ENCODE measurements at places on chromosomes 12 and 14.

DNA sequence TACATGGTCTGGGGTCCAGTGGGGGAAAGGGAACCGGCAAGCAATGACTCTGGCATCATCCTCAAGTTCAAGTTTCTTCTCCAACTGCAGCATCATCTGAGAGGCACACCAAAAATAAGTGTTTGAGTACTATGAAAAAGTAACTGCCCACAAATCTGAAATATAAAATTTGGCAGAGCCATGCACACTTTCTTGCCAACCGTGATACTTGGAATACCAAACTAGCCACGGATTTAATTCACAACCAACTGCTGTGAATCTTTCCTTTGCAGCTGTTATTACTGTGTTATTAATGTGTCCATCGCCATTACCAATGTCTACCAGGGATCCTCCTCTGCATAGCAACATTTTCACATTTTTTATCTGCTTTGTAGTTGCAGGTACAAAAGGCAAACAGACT, 74.6 kb downstream of the GXYLT1 start:
- no peak for DNase-seq

- DNase-seq, result no peak
These were observed 81.3 kb downstream of the PPHLN1 start for GRCh38 chr12:42407306-42407705.

DNA sequence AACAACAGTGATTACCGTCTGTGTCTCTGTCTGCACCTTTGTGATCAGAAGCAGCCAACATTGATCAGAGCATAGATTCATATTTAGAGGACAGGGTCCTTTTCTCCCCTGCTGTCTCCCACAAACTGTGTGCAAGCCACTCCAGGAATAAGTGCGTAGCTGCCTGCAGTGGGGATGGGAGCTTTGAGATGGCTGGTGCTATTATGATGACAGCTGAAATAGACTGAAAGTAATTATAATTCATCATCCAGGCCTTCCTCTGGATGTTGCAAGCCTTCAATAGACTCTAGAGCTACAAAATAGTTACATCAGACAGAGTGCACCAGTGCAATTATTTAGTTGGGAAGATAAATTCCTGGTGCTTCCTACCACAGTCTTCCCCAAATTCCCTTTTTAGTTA, 68.1 kb downstream of the BORCS5 start:
- DNase-seq, result no peak

GRCh38 chr14:37194698-37195097, 3.0 kb upstream of the MIPOL1 start:
- no peak for DNase-seq

DNA sequence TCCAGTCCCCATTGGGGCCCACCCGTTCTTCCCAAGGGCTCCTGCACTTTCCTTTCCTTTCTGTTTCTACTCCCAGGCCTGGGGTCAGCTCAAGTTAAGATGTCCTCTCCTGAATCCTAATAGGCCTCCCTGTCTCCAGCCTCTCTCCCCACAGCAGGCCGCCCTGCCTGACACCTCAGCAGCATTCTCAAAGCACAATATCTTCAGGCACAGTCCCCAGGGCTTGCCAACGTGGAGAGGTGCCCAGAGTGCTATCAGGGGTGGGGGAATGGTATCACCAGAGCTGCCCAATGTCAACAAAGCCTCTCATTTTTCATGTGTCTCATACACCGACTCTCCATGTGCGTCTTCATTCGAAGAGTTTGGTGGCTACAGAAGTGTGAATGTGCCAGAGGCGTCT, 123.0 kb downstream of the FOXN3 start:
- no peak for DNase-seq

DNA sequence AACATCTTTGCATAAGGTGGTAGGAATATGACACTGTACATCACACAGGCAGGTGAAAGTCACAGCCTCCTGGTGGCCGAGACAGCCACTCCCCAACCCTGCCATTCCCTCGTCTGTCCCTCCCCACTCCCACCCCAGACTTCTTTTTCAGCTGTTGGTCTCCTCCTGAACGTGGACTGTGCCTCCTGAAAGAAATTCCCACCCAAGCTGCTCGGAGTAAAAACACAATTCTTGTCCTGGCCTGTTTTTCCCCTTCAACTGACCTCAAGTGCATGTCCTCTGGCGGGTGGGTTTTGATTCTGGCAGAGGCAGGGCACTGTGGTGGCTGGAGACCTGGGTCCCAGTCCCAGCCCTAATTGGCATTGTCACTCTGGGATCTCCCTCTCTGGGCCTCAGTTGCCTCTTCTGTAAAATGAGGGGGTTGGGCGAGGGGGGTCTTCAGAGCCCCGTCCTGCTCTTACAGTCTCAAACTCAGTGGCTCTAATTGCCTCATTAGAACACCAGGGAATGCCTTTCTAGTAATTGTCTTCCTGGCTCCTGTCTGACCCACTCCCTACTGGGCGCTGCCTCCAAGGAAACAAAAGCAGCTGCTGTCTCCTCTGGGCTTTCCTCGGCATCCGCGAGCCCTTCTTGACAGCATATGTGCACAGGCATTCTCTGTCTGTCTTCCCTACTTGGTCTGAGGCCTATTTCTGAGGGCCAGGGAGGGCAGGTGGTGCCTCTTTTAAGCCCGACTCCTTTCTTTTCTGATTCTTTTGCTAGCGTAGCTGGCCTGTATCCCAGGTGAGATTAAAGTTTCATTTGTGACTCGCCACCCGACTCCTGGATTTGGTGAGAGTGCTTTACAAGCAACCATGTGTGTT, 186.6 kb upstream of the RMST start:
- DNase-seq, result no peak

GRCh38 chr12:43942379-43942778, 106.5 kb downstream of the TMEM117 start:
- DNase-seq, result no peak

- DNase-seq, result no peak
These were observed 2.8 kb upstream of the SHMT2 start for GRCh38 chr12:57226588-57227314.

DNA sequence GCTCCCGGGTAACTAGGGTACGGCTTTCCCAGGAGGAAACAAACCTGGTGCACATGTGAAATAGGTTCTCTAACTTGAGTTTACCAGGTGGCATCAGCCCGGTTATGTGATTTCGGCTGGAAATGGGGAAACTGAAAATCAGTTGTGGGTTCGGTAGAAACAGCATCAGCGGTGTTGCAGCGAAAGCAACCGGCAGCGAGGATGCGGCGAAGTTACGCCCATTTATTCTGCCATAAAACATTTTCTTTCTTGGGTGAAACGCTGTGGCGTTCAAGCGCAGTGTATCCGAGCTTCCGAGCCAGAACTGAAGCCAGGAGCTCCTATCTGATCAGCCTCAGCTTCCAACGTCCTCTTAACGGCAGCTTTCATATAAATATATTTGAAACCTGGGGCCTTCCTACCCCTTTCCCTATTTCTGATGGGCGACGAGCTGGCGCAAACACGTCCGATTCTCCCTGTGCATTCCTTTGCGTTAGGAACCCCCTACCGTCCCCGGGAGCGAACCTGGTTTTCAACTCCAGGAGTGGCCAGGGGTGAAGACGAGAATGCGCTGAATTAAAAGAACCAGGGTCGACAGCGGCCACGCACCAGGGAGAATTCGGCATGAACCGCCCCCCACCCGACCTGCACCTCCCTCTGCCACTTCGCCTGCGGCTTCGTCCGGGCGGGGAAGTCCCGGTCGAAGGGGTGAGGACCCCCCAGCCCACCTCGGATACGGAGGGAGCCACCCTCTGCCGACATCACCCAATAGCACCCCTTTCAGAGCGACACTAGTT, 1.6 kb downstream of the DPF3 start:
- no peak for DNase-seq

DNA sequence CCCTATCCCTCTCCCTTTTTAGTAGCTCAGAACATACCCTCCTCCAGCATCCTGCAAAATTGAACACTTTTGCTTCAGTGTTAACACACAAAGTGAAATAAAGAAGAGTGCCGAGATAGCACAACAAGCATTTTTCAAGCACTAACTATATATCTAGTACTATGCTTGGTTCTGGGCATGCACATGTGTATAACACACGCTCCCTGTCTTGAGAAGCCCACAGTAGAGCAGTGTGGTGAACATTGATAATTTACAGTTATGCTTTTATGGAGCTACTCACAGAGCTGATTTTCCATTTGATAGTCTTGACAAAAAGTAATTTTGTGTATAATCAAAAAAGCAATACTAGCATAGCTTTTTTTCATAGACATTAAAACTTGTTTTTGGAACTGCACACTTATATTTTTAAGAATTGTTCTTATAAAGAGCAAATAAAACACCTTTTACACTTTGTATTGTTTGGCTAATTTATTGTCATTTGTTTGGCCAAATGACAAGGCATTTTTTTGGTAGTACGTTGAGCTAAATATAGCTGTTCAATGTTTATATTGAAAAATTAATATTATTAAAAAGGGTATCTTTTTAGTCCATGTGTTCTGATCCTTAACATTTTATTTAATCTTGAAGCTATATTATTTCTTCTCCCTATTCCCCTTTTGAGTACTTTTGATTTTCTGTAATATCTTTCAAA, 39.7 kb downstream of the LEMD3 start:
- DNase-seq, result no peak

DNA sequence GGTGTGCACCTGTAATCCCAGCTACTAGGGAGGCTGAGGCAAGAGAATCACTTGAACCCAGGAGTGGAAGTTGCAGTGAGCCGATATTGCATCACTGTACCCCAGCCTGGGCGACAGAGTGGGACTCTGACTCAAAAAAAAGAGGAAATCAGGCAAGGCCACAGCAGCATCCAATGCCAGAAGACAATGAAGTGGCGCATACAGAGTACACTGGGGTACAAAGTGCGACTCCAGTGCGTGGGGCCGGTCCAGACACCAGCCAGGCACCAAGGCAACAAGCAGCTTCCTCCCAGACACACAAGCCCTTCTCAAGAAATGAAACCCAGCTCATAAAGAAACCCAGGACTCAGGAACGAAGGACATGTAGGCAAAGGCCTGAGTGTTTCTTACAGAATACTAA, 28.2 kb downstream of the TTC7B start:
- no peak for DNase-seq

GRCh38 chr12:7129287-7129871, 690 bp upstream of the RBP5 start:
- DNase-seq, result no peak

- no peak for DNase-seq
These were observed 138.2 kb downstream of the PRKD1 start for GRCh38 chr14:29789475-29789874.

- DNase-seq, result no peak
These were observed 2.1 kb upstream of the BLOC1S1 start for GRCh38 chr12:55713721-55714120.

- no peak for DNase-seq
These were observed 367.6 kb downstream of the RPS29 start for GRCh38 chr14:49218436-49219092.

DNA sequence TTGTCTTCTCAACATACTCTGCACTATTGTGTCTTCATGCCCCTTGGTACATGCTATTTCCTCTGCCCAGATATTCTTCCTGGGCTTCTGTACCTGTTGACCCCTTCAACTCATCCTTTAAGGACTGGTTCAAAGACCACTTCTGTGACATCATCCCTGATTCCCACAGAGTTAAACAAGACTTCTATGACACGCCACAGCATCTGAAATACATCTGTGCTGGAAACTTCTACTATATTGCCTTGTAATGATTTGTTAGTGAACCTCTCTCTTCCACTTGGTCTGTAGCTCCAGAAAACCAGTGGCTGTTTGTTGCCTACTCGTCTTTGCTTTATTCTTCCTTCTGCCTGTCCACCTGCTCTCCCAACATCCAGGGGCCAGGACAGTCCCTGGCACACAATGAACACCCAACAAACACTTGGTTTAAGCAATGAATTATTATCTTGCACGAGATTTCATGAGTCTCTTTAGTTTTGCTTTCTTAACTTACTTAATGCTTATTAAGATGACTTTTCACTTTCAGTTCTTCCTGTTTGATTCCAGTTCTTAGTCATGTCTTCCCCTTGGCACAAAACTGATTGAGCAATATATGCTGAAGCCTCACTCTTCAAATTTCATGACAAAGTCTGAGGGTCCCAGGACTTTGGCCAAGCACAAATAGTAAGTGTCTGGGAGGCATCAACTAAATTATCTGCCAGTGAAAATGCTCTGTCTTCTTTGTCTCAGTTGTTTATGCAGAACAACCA, 485.9 kb downstream of the APAF1 start:
- DNase-seq, result no peak

- DNase-seq, result no peak
These were observed 308.3 kb downstream of the DAD1 start for GRCh38 chr14:22280497-22281316.

DNA sequence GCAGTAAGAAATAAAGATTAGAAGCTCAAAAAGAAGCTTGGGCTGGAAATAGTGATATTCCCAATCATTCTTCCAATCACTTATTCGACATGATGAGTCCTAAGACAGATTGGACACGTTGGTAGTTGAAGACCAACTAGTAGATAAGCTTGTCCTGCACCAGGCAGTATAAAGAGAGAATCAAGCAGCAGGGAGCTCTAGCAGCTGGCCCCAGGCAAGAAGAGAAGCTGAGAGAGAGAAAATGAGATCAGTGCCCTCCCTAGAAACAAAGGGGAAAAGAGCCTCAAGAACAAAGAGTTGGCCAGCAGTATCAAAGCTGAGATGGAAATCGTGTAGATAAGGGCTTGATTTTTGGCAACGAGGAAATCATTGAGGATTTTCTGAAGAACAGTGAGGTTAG, 20.6 kb downstream of the RASSF8 start:
- no peak for DNase-seq

- DNase-seq, result no peak
These were observed 4.2 kb upstream of the TEP1 start for GRCh38 chr14:20417250-20418186.

DNA sequence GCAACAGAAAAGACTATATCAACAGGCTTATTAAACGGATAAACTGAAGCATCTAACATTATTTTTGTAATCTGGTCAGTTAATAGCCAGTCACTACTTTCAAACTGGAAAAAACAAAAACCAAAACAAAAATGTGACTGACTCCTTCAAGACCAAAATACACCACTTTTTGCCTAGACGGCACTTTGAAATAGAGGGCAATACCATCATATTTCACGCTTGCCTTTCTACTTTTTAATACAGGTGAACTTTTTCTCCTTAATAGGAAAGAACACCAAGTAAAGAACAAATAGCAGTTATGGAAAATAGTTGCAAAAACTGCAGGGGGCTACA, 550 bp upstream of the NUP107 start:
- no peak for DNase-seq

Measured in effector memory CD4-positive, alpha-beta T cell (primary cell).